Activated naive CD8-positive, alpha-beta T cell treated with anti-CD3 and anti-CD28 coated beads, Interleukin-2, amount 50 U/mL, for 16 hours (primary cell): ENCODE measurements at places on chromosomes 4 and X.

- no peak for DNase-seq
Measured at GRCh38 chr4:56870946-56871345, 36.8 kb upstream of the REST start.

GRCh38 chr4:2071912-2072867 lies 13.1 kb downstream of the NAT8L start:
- DNase-seq = no peak

- DNase-seq = no peak
Measured at GRCh38 chr4:135900956-135901355, 1631.3 kb downstream of the PCDH18 start.

DNA sequence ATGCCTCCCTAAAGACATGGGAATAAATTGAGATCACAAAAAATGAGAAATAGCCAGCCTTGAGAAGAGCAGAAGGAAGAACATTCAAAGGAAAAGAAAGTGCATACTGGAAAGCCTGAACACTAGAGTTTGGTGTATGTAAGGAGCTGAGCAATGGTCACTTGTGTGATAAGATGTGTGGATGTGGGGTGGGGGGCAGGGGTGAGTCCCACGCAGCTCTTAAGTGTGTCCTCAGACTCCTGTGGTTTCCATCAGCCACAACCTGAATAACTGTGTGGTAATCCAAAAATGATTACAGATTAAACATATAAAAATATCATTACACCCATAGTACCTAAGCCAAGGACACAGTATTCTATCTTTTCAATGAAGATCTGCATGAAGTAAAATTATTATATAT lies 59.9 kb downstream of the ELOVL6 start:
- DNase-seq = no peak

- DNase-seq = no peak
Measured at GRCh38 chr4:79851625-79852304, 221.3 kb downstream of the ANTXR2 start.

DNA sequence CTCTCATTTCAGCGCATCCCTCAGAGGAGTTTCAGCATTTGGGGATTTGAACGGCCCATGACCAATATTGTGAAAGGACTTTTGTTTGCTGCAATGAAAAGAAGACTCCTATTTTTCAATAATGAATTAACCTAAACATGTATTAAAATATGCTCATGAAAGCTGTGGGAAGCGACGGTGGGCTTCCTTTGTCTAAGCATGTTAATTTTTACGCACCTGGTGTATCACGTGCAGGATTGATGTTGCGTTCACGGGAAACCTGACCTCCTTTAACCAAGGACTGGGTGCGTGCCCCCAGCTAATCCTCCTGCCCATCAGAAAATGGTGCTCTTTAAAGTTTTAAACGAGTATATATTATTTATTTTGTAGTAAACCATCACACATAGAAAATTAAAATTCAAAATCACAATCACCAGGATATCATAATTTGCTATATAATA lies 590 bp upstream of the CCDC110 start:
- DNase-seq = no peak

- DNase-seq = no peak
Measured at GRCh38 chr4:6619466-6620255, 20.8 kb upstream of the MRFAP1 start.

DNA sequence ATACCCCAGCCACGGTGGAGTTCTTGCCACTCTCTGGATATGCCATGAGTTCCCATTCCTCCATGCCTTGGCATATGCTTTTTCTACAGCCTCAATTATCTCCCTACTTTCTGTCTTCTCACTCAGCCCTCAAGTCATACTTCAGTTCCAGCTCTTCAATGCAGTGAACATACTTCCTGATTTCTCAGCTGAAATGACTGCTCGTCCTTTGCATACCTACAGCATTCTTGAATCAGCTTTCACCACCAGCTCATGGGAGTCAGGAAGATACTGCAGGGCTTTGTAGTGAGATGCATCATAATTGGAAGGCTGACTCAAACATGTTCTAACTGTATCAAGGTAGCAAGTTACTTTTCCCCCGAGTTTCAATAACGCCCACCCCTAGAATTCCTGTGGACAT lies 118.4 kb downstream of the APBB2 start:
- no peak for DNase-seq
